ENCODE measurements at places on chromosomes 1 and 21.

DNA sequence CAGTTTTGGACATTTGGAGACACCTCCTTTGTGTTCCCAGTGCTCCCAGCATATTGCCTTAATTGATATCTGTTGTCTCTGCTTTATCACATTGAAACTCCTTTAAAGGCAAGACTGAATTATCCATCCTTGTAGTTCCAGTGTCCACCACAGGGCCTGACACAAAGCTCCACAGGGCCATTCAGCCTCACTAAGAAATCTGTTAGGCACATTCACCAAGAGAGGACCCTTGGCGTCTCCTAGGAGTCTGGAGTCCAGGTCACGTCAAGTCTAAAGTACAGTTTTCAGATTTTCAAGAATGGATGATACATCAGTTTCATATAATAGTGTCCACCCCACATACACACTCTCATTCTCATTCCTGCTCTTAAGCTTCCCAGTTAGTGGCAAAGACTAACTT is 4.8 kb downstream of the ACP6 start:
- no peak for DNase-seq

DNA sequence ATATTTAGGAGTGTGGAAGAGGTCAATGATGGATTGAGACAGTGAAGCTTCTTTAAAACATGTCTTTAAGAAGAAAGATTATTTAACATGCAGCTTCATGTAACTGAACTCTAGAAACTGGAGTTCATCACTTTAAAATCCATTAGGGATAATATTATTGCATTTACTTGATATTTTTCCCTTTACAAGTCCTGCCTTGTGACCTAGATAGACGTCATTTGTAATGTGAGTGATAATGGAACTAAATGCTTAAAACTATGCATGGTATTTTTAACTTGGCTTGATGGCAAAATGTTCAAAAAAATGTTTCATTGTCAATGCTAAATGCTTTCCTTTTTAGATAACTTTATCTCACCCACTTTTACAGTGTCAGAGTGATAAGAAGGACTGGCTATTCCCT is 723.7 kb downstream of the RWDD3 start:
- peak; percentile 10 for DNase-seq

GRCh38 chr1:226486161-226486560 is 62.4 kb upstream of the STUM start:
- no peak for DNase-seq

GRCh38 chr1:164713456-164714207 is 154.6 kb downstream of the PBX1 start:
- no peak for DNase-seq

GRCh38 chr1:198295225-198295624 is 138.4 kb downstream of the NEK7 start:
- no peak for DNase-seq

All from fibroblast of skin of abdomen (primary cell).